ENCODE measurements at places on chromosomes 3 and 15.

DNA sequence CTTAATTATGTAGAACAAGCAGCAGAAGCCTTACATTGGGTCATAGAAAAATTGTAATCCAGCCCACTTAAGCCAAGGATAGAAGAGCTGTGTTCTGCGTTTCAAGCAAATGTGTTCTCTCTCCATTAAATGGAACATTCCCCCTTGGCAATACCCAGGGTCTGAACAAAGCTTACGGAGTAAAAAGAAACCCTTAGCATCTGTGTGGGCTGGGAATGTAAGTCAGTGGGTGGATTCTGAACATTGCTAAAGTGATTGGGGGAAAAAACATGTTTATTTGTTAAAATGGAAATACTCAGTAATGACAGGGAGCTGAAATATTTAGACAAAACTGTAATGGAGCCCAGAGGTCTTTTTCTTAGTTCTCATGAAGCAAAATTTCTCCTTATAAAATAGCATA is 147.4 kb downstream of the DUT start:
- DNase-seq, result no peak

DNA sequence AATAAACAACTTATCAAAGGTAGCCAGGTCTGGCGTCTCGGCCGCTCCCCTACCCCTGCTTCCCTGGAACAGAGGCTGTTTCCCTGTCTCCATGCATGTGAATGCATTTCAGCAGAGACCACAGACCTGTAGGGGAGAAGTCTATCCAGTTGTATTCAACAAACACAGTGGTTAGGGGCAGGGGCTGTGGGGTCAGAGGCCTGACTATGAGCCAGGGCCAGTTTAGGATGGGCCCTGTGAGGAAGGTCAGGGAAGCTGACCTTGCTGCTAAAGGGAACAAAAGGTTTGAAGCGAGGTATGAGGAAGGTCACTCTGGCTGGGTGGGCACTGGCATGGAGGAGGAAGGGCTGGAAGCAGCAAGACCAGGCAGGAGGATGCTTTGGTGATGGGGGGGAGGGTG is 184.6 kb downstream of the XXYLT1 start:
- no peak for DNase-seq

- DNase-seq, result no peak
Measured at GRCh38 chr3:136186846-136187245, 9.3 kb downstream of the MSL2 start.

DNA sequence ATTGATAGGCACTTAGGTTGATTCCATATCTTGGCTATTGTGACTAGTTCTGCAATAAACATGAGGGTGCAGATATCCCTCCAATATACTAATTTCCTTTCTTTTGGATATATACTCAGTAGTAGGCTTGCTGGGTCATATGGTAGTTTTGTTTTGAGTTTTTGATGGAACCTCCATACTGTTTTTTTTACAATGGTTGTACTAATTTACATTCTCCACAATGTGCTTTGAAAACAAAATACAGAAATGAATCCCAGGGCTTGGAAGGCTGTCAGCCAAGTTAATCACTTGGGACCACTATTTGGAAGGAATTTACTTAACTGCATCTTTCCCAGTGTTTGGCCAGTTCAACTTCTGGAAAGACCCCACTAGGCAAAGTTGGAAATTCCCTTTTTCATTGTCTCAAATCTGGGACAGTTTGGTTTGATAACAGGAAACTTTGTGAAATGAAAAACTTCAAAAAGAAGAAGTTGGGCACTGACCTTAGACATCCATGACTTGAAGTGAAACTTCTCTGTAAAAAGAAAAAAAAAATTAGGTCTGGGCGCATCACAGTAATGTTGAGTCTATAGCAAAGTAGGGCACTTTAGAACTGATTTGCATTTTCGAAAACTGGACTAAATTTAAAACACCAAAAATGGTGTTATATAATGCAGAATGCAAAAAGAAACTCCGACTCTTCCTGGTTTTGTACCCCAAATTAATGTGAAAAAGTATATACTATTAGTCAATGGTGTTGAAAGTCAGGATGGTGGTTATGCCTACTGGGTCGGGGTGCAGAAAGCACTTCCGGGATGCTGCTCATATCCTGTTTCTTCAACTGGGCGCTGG is 6.0 kb downstream of the CTSH start:
- no peak for DNase-seq

GRCh38 chr3:57234613-57235575 is 7.4 kb downstream of the APPL1 start:
- no peak for DNase-seq

DNA sequence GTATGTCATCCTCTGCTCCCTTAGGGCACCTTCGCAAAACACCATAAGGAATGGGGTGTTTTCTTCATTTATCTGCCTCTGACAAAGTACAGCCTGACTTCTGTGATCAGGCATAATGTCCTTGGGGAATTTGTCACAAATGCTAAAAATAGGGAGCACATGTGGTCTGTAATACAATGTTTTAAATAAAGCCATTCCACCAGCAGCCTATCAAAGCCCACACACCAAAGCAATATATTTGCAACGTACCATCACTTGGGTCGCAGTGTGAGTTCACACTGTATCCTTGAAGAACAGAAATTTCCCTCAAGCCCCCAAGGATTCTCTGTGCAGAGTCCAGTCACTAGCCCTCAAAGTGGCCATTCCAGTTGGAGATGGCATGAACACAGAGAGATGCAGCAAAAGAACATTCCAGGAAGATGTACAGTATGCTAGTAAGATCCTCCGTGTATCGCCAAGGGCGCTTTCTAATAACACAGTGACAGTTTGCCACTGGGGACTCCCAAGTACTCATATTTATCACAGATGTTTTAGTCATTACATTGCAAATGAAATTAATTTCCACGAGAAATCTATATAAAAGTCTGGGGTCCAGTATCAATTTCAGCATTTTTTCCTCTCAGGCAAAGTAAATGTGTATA is 246.7 kb downstream of the MCTP2 start:
- no peak for DNase-seq

GRCh38 chr3:66297260-66297873 is 76.6 kb downstream of the SLC25A26 start:
- no peak for DNase-seq

- no peak for DNase-seq
Measured at GRCh38 chr3:13865106-13865505, 14.8 kb downstream of the WNT7A start.

DNA sequence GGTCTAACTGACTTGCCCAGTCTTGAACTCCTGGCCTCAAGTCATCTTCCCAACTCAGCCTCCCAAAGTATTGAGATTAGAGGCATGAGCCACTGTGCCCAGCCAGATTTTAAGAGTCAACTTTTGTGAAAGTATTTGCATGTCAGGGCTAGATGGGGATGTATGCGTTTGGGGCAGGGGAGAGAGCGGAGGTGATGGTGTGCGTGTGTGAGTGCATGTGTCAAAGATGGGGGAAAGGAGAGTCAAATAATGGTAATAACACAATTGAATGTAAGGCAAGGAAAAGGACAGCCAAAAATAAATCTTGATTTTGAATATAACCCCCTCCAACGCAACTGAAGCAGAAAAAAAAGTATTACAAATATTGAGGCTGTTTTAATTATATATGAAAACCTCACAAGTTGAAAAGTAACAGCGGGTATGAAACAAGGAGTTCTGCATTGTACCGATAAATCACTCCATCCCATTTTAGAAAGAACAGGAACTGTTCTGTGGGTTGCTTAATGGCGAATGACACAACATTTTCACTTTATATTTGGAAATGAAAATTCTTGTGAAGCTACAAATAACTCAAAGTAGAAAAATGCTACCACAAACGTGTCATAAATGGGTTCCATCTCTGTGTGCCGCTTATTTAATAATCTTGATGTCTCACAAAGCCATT is 29.9 kb upstream of the LDHAL6B start:
- DNase-seq, result no peak

DNA sequence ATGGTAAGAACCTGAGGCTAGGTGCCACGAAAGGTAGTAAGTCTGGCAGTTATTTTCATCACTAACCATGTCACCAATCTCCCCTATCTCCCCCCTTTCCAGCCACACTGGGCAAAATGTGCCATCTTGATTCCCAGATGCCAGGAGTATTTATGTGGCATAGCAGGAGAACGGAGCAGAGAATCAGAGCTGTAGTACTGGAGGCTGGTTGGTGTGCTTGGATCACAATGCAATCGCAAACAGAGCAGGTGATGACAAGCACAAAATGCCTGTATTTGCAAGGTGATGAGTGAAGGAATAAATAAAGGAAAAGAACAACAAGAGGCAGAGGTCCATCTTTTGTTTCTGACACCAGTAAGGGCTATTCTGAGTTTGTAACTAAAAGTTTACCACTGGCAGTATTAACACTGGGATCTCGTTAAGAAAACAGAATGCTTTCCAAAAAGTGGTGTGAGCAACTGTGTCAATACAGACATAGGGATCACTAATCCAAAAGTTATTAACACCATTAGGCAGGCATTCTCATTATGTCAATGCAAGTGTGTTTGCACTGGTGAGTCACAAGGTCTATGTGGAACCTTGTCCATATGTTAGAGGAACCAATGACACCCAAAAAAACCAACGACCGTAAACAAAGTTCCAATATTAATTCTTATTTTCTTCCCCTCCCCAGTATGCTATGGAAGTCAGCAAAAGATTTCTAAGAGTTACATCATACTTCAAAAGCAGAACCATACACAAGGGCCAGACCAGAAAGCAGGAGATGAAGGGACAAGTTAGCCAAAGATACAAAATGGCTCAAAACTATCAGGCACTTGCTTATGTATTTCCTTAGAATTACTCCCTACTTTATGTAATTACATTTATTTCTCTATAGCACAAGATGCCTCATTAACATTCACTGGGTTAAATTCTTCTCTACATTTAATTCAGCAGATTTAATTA is 556.6 kb downstream of the FOXP1 start:
- no peak for DNase-seq

DNA sequence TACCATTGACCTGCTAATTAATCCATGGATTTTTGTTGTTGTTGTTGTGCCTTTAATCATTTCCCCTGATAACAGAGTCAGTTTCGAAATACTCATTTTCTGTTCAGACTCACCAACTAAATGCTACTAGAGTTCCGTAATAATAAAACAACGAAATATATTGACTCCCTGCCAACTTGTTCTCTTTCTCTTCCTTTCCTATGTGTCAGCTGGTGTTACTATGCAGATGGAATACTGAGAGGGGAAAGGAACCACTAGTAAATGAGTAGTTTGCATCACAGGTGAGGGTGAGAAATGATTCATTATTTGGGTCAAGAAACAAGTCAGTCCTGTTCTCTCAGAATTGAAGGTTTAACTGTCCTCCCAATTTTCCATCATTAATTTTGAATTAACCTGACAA is 1027.3 kb downstream of the TUSC7 start:
- DNase-seq, result no peak

GRCh38 chr3:56688191-56688590 is 5.1 kb upstream of the TASOR start:
- no peak for DNase-seq

- no peak for DNase-seq
Measured at GRCh38 chr15:96354731-96355567, 24.4 kb downstream of the NR2F2 start.

GRCh38 chr15:58487041-58487723 is 55.4 kb downstream of the LIPC start:
- DNase-seq, result no peak

- no peak for DNase-seq
Measured at GRCh38 chr15:86163816-86164215, 84.1 kb downstream of the AGBL1 start.

DNA sequence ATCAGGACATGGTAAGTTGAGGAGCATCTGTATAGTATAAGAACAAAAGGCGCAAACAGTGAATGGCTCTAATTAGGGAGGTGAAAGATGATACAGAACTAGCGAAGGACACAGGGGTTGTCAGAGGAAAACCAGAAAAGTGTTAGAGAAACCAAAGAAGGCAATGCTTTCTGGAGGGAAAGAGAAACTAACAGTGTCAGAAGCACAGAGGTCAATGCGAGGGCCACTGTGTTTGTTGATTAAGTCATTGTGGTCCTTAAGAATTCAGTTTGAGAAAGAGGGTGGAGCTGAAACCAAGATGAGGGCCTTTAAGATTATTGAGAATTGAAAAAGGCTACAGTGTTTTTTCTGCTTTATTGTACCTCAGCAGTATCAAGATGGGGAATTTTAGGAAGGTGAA is 28.8 kb downstream of the ATG7 start:
- no peak for DNase-seq

GRCh38 chr3:15611018-15611417 is 9.5 kb downstream of the BTD start:
- no peak for DNase-seq

DNA sequence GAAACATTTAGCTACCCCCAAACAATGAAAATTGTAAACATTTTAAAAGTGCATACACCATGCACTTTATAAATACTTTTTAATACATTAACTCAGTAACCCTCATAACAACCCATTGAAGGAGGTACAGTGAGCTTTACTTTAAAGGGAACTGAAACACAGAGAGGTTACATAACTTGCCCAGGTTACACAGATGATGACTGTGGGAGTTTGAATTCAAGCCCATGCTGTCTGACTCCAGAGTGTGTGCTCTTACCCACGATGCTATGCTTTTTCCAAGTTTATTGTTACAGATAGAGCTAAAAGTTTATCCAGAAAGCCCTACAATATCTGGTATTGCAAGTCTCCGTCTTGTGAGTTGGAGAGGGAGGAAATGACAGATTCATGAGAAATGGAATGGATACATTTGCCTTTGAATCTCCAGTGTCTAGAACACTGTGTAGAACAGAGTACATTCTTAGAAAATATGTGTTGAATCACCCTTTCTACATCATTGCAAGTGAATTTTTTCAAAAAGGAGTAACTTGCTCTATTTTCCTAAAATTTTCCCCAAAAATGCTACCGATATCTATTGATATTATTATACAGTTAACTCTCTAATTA is 428.3 kb downstream of the NAALADL2 start:
- DNase-seq, result no peak

DNA sequence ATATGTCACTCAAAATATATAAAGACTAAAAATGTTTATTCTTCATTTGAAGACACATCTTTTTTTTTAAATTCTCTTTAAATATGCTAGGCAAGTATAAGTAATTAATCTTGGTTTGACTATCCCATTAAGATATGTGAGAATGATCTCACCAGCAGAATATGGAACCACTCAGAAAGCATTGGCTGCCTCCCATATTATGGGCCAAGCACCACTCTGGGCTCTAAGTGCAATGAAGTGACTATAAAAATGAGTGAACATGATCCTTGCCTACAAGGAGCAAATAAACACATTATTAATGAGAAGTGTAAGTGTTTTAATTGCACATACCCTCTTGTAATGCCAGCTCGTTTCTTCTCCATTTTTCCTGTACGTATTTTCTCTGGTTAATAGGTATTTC is 328.5 kb downstream of the NAALADL2 start:
- DNase-seq, result no peak

- DNase-seq, result no peak
Measured at GRCh38 chr15:47332481-47332880, 384.8 kb upstream of the SEMA6D start.

DNA sequence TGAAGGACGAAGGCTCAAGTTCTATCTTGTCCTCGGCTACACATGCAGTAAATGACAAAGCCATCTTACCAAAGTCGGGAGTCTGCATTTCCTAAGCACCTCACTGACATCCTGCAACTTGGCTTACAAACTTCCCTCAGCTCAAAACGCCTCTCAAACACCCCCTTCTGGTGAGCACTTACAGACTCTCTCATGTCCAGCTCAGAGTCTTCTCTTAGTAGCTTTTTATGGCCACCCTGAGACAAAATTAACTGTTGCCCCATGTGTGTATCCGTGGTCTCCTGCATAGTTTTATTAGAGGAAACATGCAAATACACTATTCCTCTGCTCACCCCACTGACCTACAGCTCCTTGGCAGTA is 819.7 kb downstream of the FHIT start:
- DNase-seq, result no peak

Measured in stimulated activated CD8-positive, alpha-beta memory T cell treated with anti-CD3 and anti-CD28 coated beads, Interleukin-15, amount 100 ng/mL, for 1 hour (primary cell).